ENCODE measurements at places on chromosomes 16 and 17.

DNA sequence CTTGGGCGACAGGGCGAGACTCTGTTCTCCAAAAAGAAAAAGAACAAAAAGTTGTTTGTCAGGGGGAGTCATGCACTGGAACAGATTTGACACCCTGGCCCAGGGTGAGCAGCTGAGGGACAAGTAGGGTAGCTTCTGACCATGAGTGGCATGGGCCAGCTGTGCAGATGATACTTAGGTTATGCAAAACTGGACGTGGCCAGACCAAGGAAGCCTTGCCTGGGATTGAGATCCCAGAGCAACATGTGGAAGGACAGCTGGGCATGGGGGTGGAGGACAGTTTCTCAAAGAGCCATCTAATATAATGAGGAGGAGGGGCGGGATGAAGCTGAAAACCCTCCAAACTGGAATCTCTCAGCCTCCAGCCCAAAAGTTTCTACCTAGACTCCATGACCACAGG, 19.6 kb upstream of the SLC35B1 start:
- peaks cover 61% of the 10 kb centered on the region for H3K36me3 ChIP-seq
- peaks cover 54% of the 10 kb centered on the region for H3K4me1 ChIP-seq
- H3K27me3 ChIP-seq = no peaks in the 10 kb centered on the region
- DNase-seq = no peak

GRCh38 chr16:28845293-28845692, 855 bp downstream of the TUFM start:
- no peaks in the 10 kb centered on the region for H3K27me3 ChIP-seq
- H3K4me3 ChIP-seq = peak overlapping the region; percentile 94
- peaks cover 31% of the 10 kb centered on the region for H3K36me3 ChIP-seq
- H3K27ac ChIP-seq = peak overlapping the region; percentile 94
- no peak for DNase-seq
- peaks cover 30% of the 10 kb centered on the region for H3K4me1 ChIP-seq

- H3K36me3 ChIP-seq = no peaks in the 10 kb centered on the region
- DNase-seq = no peak
- no peak overlapping the region for H3K27ac ChIP-seq
- no peaks in the 10 kb centered on the region for H3K4me1 ChIP-seq
- H3K27me3 ChIP-seq = no peaks in the 10 kb centered on the region
Measured at GRCh38 chr17:61209106-61209439, 190.6 kb upstream of the TBX2 start.

DNA sequence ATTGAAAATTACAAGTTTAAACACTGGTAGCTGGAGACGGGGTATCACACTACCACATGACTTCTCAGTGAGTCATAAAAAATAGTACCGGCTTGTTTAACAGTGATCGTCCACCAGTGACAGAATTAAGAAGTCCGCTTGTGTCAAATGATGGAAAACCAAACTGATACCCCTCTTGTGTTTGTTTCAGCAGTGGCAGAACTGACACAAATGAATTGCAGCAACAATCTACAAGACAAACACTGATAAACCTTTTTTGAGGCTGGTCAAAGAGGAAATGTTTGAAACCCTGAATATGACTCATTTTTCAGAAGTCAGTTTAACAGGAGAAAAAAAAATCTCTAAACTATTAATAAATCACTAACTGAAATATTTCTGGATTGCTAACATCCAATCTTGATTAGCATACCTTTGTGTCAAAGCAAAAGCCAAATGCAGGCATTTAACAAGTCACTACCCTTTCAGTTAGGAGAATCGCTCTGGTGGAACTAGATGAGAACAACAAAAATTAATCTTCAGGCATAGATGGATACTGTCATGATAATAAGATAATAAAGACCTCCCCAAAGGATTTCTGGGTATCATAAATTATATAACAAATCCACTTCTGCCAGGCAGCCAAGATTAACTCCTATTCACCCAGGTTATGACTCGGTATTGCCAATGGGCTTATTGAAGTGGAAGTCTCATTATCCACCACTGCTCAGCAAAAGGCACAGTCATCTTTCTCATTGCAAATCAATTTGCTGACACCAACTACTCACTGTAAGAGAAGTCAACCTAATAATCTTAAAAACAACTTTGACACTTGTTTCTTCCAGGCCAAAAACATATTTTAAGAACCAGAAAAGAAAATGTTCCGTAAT, 20.8 kb downstream of the DCUN1D3 start:
- peaks cover 5% of the 10 kb centered on the region for H3K36me3 ChIP-seq
- peaks cover 35% of the 10 kb centered on the region for H3K4me1 ChIP-seq
- H3K4me3 ChIP-seq = peak overlapping the region; percentile 40
- peak overlapping the region; percentile 59 for H3K27ac ChIP-seq
- H3K27me3 ChIP-seq = no peaks in the 10 kb centered on the region

DNA sequence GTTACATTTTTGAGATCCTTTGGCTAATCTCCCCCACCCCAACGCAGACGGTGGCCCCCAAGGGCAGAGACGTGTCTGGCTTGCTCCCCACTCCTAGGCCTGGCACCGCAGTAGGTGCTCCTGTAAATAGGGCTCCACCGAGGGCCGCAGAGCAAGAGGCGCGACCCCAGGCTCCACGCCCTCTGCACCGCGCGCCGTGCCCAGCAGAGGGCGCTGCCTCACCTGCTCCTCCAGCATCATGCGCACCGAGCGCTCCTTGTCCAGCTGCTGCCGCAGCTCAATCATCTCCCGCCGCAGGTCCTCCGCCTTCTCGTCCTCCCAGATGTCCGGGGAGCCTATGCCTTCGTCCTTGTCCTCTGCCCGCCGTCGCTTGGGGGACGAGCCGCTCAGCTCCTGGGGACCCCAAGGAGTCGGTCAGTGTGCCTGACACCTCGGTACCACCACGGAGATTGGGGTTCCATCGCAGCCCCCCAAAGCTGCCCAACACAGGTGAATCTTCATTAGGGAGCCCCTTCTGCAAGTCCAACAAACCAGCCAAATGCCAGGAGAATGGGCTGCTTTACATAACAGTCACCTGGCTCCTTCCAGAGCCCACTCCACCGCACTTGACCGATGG, 11.2 kb downstream of the TFAP4 start:
- no peaks in the 10 kb centered on the region for H3K27me3 ChIP-seq
- H3K36me3 ChIP-seq = peaks cover 18% of the 10 kb centered on the region
- no peaks in the 10 kb centered on the region for H3K4me1 ChIP-seq
- H3K27ac ChIP-seq = peak overlapping the region; percentile 54

- H3K36me3 ChIP-seq = no peaks in the 10 kb centered on the region
- no peak for DNase-seq
- peaks cover 10% of the 10 kb centered on the region for H3K4me1 ChIP-seq
- no peaks in the 10 kb centered on the region for H3K27me3 ChIP-seq
- no peak overlapping the region for H3K27ac ChIP-seq
- no peak overlapping the region for H3K4me3 ChIP-seq
Measured at GRCh38 chr17:73042225-73042624, 50.3 kb downstream of the SLC39A11 start.

GRCh38 chr16:73064212-73064993, 16.5 kb upstream of the ZFHX3 start:
- no peak overlapping the region for H3K4me3 ChIP-seq
- H3K4me1 ChIP-seq = peaks cover 4% of the 10 kb centered on the region
- H3K27ac ChIP-seq = no peak overlapping the region
- H3K27me3 ChIP-seq = peaks cover 54% of the 10 kb centered on the region

GRCh38 chr17:52388941-52389340, 230.4 kb upstream of the CA10 start:
- H3K4me1 ChIP-seq = no peaks in the 10 kb centered on the region
- H3K27ac ChIP-seq = no peak overlapping the region
- no peaks in the 10 kb centered on the region for H3K27me3 ChIP-seq
- no peaks in the 10 kb centered on the region for H3K36me3 ChIP-seq
- H3K4me3 ChIP-seq = no peak overlapping the region

DNA sequence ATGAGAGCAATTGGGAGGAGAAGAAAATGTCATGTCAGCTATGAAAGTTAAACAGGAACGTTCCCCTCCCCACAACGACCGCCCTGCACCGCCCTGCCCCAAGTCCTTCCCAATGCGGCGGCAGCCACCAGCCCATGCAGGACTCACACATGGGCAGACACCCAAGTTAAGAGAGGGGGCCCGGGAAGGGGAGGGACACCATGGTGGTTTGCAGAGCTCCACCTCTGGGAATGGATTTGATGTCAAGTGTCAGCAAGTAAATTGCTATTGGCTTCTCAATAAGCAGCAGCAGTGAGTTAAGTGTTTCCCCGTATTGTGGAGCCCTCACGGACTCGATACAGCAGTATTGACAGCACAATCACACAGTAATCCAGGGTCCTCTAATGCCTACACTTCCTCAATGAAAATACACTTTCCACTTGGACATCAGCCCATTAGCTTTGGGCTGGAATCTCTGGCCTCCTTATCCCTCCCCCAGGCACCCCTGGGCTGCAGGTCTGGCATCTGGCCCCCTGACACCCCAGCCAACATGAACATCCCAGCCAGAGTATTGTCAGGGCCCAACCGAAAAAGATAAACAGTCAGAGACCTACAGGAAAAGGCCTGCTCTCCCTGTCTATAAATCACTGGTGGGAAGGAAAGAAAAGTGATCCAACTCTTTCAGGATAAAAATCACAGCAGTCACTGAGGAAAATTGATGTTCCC, 22.6 kb downstream of the ZFHX3 start:
- no peaks in the 10 kb centered on the region for H3K27me3 ChIP-seq
- no peak overlapping the region for H3K27ac ChIP-seq
- no peak overlapping the region for H3K4me3 ChIP-seq

- peak; percentile 75 for DNase-seq
- peak within 1 kb of the TSS; percentile 93 for H3K4me3 ChIP-seq
- peaks cover 22% of the 10 kb centered on the region for H3K36me3 ChIP-seq
- H3K27me3 ChIP-seq = no peaks in the 10 kb centered on the region
- H3K4me1 ChIP-seq = peaks cover 17% of the 10 kb centered on the region
Measured at GRCh38 chr16:89217388-89218191, at the start of gene ZNF778. TSS of gene ZNF778 (plus strand) at chr16:89217703. CDS start at chr16:89221128, 3,425 bp downstream.

DNA sequence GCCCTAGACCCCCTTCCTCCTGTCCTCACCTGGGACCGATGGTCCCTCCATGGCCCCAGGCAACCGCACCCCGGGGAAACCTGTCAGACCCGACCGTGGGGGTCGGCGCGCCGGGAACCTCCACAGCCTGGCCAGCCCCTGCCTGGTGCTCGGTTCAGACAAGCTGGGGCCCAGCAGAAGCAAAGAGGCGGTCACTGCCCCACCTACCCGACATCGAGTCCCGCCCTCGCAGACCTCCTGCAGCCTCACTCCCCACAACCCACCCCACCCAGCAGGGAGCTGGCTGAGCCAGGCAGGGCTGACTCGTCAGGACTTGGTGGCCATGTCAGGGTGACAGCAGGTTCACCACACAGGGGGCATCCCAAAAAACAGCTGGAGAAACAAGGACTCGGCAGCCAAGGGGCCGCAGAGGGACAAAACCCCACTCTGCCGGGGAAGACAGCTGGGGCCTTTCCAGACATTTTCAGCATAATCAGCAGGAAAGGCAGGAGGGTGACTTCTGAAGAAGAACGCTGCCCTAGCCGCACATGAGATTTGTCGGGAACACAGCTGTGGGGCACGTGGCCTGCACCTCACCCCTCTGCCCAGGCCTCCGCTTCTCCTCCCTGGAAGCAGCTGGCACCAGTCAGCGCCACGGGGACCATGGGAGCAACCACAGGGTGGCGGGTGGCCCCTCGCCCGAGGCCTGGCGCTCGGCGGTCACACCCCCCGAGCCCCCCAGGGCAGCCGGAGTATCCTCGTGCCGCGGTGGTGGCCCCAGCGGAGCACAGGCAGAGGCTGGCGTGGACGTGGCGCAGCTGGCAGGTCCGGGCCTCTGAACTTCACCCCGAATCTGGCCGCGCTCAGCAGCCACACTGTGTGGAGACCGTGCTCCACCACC, 22.9 kb downstream of the GNPTG start:
- H3K36me3 ChIP-seq = peaks cover 28% of the 10 kb centered on the region
- H3K27me3 ChIP-seq = no peaks in the 10 kb centered on the region
- DNase-seq = no peak
- H3K4me3 ChIP-seq = no peak overlapping the region

DNA sequence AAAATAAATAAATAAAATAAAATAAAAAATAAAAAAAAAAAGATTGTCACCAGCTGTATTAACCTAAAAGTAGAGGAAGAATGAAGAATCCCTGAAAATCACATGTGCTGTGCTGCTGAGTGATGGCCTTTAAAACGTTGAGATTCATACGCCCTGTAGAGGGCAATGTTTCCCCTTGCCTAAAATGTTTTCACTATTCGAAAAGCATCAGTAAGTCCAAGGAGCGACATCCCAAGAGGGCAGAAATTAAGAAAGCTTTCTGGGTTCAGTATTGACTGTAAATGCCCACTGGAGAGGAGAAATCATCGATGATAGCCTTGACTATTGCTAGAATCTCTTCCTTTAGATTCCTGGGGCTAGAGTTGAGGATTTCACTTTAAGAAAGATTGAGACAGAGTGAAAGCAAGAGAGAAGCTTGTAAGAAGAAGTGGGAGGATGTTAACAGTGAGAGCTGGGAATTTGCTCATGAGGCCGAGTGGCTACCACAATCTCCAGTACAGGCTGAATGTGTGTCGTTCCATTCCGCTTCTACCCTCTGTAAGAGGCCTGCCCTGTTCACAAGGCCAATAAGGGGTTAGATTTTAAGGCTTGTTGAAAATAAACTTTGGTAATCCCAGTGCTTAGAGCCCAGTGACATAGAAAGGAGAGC, 170.8 kb upstream of the FAM20A start:
- H3K4me3 ChIP-seq = no peak overlapping the region
- H3K27me3 ChIP-seq = peaks cover 15% of the 10 kb centered on the region
- no peak overlapping the region for H3K27ac ChIP-seq
- no peaks in the 10 kb centered on the region for H3K36me3 ChIP-seq

DNA sequence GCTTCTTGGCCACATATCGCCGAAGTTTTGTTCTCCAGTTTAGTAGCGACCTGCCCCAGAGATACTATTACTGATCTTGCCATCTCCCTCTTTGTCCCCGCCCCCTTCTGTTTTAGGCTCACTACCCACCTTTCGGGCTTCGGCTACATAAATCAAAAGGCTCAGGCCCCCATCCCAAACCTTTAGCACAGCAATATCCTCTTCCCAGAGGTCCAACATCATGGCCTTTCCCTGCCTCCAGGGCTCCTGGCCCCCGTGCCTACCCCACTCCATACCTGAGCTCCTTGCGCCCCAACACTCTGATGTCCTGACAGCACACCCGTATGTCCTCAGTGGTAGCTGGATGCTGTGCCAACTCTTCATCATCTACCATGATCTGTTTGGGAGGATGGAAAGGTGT, 2.9 kb upstream of the PSMC5 start:
- peaks cover 46% of the 10 kb centered on the region for H3K4me1 ChIP-seq
- H3K27me3 ChIP-seq = no peaks in the 10 kb centered on the region
- H3K4me3 ChIP-seq = no peak overlapping the region
- peak overlapping the region; percentile 96 for H3K27ac ChIP-seq
- peaks cover 80% of the 10 kb centered on the region for H3K36me3 ChIP-seq

- no peak for DNase-seq
- H3K27me3 ChIP-seq = no peaks in the 10 kb centered on the region
- H3K27ac ChIP-seq = no peak overlapping the region
- H3K4me1 ChIP-seq = no peaks in the 10 kb centered on the region
- no peak overlapping the region for H3K4me3 ChIP-seq
Measured at GRCh38 chr16:3698941-3699340, 18.4 kb downstream of the TRAP1 start.

DNA sequence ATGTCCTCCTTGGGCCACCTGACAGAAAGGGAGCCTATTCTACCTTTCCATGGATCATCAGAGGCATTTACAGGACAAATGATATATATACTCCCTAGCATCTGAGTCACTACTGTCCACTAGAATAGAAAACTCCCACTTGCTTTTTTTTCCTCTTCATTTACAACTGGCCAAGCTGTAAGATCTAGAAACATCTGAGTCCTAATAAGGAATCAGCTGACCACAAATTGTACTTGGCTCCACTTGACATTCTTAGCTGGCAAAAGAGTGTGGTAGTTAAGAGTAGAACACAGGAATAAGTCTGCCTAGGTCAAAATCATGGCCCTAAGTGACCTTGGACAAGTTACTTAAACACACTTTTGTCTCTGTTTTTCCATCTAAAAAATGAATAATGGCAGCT, 5.2 kb downstream of the RUSF1 start:
- no peak overlapping the region for H3K27ac ChIP-seq
- no peak overlapping the region for H3K4me3 ChIP-seq
- H3K4me1 ChIP-seq = peaks cover 38% of the 10 kb centered on the region
- no peak for DNase-seq
- peaks cover 11% of the 10 kb centered on the region for H3K36me3 ChIP-seq

Data from effector memory CD8-positive, alpha-beta T cell (primary cell).